ENCODE measurements at places on chromosomes 13 and 19.
A peak's percentile ranks its signal among the peaks of the same experiment; 100 is the strongest.

GRCh38 chr19:14122924-14123323, 5.4 kb upstream of the PRKACA start:
- DNase-seq: no peak

DNA sequence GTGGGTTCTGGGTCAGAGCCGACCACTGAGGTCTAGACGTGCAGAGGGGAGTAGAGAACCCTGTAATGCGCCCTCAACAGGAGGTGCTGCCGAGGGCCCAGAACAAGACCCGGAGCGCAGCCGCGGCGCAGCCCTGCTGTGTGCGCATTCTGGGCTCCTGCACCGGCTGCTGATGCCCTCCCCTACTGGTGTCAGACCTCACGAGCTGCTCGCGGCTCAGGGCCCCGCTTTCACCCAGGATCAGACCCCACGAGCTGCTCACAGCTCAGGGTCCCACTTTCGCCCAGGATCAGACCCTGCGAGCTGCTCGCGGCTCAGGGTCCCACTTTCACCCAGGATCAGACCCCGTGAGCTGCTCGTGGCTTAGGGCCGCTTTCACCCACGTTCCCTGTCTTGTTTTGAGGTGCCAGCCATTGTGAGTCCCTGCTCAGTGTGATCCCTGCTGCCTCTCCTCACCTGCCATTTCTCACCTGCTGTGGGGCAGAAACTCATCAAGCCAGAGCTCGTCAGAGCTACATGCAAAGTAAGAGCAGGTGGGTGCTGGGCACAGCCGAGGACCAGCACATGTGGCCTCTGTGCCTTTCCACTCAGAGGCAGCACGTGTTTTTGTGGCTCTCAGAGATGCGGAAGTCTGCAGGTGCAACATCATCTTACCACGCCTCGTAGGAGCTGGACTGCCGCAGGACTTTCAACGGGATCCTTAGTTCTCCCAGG, 47.0 kb upstream of the C13orf46 start:
- no peak for DNase-seq

GRCh38 chr13:99314640-99315176, 7.5 kb upstream of the GPR183 start:
- DNase-seq: peak; percentile 54

DNA sequence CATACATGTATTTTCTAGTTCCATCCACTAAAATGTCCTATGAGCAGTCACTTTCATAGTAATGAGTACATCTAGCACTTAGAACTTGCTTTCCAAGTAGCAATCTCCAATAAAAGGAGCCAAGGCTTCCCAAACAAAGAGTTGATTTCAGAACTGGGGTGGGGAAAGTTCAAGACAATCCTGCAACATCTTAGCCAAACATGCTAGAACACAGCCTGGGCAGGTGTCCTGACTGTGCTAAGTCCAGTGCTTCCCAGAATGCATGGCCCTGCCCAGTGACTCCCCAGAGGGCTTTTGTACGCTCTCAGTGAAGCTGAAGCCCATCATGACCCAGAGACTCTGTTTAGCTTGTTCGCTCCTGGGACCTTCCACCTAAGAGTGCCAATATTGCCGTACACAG, 106.7 kb upstream of the UBAC2 start:
- DNase-seq: no peak

GRCh38 chr13:80361883-80362327, 21.0 kb upstream of the SPRY2 start:
- DNase-seq: no peak

- no peak for DNase-seq
Measured at GRCh38 chr13:33918199-33918932, 100.4 kb downstream of the RFC3 start.

GRCh38 chr13:99278200-99278599, 20.0 kb upstream of the GPR18 start:
- DNase-seq: no peak

DNA sequence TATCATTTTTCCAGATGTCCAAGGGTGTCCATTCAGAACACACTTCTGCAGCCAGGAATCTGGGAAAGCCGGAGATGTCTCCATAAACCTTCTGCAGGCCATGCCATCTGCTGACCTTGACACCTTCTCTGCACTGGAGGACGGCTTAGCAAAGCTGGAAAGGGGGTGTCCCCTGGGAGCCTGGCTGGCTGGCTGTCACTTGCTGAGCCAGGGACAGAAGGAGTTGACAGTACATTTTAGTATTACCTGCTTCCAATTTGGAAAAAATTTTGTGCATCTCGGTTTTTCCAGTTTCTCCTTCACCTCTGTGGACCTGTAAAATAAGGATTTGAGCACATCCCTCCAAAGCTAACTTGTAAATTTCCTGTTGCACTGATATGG, 8.1 kb upstream of the CHST8 start:
- no peak for DNase-seq

GRCh38 chr19:17778251-17778967, 16.5 kb upstream of the B3GNT3 start:
- peak; percentile 52 for DNase-seq

DNA sequence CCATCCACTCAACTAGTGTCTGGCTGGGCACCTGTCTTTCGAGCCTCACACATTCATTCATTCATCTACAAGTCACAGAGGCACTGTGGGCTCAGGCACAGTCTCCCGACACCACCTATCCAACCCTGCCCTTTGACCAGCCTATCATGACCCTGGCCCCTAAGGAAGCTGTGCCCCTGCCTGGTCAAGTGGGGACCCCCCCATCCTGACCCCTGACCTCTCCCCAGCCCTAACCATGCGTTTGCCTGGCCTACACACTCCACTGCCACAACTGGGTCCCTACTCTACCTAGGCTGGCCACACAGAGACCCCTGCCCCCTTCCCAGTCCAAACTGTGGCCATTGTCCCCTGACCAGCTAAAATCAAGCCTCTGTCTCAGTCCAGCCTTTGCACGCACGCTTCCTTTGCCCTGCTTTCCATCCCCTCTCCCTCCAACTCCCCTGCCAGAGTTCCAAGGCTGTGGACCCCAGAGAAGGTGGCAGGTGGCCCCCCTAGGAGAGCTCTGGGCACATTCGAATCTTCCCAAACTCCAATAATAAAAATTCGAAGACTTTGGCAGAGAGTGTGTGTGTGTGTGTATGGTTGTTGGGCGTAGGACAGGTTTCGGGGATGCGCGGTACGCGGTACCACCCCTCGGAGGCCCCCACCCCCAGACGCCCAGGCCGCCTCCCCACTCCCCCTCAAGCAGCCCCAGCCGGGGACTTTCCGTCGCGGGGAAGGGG, 404 bp upstream of the IL27RA start:
- no peak for DNase-seq

- no peak for DNase-seq
Measured at GRCh38 chr13:78587395-78587794, 16.0 kb downstream of the POU4F1 start.

DNA sequence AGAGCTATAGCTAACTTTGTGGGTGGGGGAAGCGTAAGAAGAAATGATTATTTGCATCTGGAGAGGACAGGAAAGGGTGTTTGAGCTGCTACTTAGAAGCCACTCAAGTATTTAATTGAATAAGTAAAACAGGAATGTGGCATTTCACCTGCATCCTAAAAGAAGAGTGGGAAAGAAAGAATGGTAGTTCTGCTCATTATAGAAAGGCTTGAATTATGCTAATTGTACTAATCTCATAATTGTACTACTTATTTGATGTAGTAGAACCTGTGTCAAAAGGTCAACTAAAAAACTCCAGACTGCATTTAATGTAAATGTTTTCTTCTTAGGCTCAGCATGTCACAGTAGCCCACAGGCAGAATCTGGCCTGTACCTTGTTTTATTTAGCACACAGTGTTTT, 113.6 kb downstream of the RNF17 start:
- DNase-seq: no peak

DNA sequence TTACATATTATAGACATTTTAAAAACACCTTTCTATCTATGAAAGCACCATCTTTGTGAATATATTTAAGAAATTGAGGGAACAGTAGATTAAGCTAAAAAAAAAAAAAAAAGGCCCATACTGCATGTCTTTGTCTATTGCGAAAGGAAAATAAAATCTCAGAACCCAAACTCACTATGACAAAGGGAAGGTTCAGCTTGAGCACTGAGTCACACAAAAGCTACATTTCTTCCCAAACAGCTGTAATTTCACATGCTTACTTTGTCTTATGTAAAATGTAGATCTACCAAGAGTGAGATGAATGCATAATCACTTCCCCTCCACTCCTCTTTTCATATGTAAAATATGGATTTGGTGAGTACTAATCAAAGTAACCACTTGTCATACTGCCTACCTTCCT, 640.1 kb upstream of the KLF12 start:
- DNase-seq: no peak

GRCh38 chr19:1362387-1363257, 21.1 kb upstream of the NDUFS7 start:
- no peak for DNase-seq

DNA sequence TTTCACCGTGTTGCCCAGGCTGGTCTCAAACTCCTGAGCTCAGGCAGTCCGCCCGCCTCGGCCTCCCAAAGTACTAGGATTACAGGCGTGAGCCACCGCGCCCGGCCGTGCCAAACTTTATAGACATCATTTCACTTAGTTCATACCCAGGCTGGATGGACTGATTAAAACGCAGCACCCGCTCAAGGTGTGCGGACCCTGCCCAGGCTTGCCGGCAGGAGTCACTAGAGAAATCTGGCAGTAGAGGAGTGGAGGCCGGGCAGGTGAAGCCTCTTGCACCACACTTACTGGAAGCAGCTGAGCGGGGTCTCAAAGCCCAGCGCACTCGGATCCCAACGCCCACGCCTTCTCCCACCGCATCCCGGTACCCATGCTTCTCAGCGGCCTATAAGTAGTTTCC, 11.4 kb downstream of the PTGIR start:
- DNase-seq: no peak

DNA sequence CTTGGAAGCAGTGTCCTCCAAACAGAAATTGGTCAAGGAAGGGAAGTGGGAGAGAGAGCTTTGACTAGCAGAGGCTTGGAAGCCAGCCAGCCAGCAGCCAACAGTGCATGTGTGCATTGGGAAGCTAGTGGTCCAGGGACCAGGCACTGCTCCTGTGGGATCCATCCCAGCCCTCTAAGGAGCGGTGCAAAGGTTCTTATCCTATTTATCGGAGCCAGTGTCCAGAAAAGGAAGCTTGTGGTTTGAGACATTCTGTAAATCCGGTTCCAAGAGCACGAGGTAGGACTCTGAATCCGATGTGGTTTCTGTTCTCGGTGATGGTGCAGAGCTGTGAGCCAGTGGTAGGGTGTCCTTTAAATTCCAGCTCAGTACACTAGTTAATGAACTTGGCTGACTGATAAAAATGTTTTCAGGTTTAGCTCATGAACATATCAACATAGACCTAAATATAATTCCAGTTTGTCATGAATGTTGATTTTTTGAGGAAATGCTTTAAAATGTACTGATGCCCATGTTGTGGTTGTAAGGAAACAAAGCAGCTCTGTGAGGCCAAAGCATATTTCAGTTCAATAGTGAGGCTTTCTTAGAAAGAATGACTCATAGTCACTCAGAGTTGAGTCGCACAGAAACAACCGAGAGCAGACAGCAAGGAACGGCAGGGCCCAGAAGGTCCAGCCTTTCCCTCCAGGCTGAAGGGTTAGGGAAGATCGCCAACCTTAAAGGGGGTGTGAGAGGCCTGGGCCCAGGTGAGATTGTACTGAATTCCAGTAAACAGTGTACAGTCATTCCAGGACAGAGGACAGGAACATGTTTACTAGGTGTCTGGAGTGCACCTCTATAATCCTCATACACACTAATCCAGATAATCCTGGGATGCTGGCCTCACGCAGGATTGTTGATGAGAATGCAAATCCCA, 21.5 kb upstream of the GARRE1 start:
- DNase-seq: no peak

- no peak for DNase-seq
Measured at GRCh38 chr13:25067064-25067463, 28.9 kb upstream of the PABPC3 start.

DNA sequence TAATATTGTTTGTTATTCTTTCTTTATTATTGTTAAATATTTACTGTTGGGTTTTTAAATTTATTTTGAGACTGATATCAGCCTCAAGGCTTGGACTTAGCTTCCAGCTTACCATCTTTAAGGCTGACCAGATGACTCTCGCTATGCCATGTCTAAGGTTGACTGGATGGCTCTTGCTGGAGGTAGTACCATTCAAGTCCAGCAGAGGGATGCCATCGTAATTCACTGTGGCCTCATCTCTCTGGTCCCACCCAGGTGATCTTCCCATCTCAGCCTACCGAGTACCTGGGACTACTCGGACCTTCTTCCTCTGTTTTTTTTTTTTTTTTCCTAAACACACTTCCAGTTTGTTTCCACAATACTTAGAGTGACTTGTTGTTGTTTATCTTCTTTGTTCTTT, 41.7 kb upstream of the ZNF91 start:
- DNase-seq: no peak

DNA sequence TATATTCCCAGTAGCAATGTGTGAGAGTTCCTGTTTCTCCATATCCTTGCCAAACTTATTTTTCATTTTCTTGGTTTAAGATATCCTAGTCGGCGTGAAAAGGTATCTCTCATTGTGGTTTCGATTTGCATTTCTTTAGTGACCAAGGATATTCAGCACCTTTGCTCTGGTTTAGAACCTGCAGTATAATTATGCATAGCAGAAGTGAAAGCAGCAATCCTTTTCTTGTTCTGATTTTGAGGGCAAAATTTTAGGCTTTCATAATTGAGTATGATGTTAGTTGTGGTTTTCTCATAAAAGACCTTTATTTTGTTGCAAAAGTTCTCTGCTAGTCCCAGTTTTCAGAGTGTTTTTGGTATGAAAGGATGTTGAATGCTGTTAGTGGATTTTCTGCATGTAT, 491.0 kb downstream of the FGF9 start:
- DNase-seq: no peak

DNA sequence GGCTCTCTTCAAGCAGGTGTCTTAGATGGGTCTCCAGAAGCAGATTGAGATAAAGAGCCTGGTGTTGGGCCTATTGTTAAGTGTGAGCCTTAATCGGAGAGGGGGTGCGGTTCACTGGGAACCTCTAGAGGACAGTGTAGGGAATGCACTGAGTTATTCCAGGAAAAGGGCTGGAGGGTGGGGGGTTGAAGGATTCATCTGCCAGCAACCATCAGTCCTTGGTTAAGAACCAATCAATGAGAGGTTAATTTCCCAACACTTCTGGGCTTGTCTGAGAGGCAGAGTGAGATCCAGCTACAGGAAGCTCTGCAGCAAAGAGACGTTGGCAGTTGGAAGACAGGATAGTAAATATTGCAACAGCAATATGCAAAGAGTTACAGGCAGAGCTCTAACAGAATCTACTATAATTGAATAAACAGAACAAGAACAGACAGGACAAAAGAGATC, 28.7 kb downstream of the CYP4F2 start:
- peak; percentile 5 for DNase-seq

DNA sequence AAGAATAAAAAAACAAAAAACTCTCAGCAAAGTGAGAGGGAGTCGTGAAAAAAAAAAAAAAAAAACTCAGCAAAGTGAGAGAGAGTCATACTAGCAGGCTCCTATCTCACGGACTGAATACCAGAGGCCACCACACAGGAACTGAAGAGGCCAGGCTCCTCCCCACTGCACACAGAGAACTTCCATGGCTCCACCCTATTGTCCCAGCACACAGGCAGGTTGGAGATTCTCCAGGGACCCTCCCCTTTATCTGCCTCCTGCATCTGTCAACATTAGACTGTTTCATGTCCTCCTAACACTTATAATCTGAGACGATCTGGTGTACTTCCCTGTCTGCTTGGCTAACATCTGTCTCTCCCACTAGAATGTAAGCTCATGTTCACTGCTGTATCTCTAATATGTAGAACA, 37.0 kb upstream of the FARP1 start:
- DNase-seq: no peak

GRCh38 chr13:27023385-27024073, 148.1 kb downstream of the USP12 start:
- no peak for DNase-seq

All from activated T-cell treated with anti-CD3 and anti-CD28 coated beads for 48 hours (primary cell).